ENCODE measurements at places on chromosomes 2 and 18.

DNA sequence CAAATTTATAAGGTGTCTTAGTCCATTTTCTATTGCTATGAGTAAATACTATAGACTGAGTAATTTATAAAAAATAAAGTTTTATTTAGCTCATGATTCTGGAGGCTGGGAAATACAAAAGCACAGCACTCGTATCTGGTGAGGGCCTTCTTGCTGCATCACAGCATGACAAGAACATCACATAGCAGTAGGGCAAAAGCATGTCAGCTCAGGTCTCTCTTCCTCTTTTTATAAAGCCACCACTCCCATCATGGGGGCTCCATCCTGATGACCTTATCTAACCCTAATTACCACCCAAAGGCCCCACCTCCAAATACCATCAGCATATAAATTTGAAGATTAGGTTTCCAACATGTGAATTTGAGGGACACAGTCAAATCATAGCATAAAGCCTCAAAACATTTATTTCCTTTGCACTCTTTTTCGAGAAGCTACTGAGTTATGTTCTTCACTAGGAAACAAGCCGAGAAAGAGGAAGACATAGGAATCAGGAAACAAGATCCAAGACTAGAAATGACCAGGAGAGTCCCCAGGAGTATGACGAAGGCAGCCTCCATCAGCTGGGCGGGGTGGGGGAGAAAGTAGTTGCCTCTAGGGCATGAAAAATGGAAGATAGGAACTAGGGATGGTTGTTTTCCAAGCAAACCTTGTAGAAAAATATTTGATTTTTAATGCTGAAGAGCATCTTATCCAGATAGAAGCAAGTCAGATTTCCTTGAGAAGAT is 24.1 kb upstream of the NABP1 start:
- no peak for DNase-seq

- no peak for DNase-seq
Observed at GRCh38 chr2:53629001-53629400, 138.6 kb upstream of the CHAC2 start.

DNA sequence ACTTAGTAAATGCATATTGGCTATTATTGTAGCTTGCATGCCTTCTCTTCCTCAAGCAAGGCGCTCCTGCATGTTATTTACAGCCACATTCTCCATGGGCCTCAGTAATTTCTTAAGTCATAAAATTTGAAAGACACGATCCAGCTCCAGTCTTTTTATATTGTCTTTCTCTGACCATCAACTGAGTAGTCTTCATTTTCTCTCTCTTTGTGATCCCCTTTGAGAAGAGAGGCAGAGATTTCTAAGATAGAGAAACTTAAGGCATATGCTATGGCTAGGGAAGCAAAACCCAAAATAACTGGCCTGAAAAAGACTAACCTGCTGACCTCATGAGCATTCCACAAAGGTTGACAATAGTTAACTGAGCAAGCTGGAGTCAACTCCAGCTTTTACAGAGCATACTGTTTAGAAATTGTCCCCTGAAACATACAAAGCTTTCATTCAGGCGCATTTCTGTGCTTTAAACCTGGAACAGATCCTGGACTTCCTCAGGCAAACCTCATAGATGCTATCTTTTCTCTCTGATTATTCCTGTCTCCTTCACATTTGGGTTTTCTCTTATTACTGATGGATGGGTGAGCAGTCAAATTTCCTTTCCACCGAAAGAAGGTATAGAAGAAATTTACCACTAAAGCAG is 4.6 kb downstream of the DPP4 start:
- no peak for DNase-seq

GRCh38 chr18:35458271-35458670 is 39.5 kb downstream of the INO80C start:
- no peak for DNase-seq

DNA sequence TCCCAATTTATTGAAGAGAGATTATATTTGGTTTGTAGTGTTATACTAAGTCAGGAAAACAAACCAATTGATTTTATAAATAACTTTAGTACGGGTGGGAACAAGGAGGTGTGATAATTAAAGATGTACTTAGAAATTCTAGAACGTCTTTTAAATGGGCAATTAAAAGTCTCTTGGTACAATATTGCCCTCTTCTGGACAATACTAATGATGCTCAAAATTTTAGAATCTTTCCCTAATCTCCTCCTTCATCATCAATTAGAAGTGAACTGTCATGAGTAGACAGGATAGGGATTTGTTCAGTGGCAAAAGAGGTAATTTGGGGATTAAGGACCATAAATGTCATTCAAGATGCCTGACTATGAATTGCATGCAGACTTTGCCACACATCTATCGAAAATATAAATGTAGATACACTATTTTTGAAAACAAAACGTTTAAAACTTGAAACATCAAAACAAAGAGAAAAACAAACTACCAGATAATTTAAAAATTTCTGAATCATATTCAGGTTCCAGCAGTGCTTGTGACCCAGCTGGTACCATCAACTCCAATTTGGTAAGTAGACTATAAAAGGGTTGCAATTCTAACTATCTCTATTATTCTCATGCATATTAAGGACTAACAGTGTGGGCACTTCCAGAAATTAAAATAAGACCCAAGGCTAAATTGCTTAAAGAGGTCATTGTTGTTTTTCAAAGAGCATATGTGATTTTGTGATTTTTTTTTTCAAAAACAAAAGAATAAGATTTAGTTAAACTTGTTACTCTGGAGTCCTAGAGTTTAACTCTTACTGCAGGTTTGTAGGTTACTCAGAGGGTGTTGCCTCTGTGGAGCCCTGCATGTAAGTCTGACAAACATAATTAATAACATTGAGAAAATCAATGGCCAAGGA is 123.5 kb downstream of the LAMA3 start:
- DNase-seq, result no peak

GRCh38 chr18:57660961-57661360 is 39.3 kb upstream of the NARS1 start:
- DNase-seq, result no peak

DNA sequence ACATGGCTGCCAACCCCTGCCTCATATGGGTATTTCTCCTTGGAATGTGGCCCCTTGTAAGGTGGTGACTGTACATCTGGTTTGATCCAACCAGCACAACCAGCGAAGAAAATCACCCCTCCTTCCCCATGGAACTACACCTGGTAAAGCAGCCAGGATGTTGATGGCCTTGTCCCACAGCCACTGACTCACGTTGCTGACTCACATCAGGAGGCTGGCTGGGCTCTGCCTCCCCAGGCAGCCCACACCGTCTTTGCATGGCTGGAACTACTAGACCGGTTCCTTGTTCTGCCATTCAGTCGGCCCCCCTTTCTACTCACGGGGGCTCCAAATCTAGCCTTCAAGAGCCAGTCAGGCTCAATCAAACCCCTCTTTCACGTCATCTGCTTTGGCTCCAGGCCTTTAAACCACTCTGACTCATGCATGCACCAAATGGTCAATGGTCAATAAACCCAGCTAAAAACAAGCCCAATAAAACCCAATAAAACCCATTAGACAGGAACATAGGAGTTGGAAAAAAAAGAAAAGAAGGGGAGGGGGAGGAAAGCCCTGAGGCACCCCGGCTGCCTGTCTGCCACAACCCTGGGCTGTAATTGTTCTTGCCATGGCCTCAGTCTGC is 114.8 kb downstream of the PLB1 start:
- DNase-seq, result no peak

- DNase-seq, result no peak
Observed at GRCh38 chr18:9437021-9437437, 38.3 kb upstream of the RALBP1 start.

DNA sequence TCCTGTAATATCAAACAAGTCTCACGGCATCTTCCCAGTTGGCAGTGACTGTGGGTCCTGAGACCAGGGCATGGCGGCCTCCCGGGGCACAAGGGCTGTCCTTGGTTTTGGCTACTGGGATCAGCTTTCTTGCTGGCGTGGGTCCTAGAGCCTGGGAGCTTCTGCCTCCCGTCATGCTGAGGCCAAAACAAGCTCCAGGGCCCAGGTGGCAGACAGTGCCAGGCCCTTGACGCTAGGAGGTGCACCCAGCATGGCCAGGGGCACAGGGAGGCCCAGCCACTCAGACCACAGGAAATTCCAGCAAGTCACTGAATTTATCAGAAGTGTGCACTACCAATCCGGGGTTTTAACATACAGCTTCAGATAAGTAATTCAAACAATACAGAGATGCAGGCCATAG is 184.7 kb downstream of the EIPR1 start:
- DNase-seq, result no peak

- no peak for DNase-seq
Observed at GRCh38 chr18:3706279-3707097, 256.5 kb downstream of the TGIF1 start.

GRCh38 chr2:2320486-2321199 is 10.4 kb downstream of the MYT1L start:
- DNase-seq, result no peak

GRCh38 chr18:74310411-74310810 is 5.2 kb upstream of the C18orf63 start:
- DNase-seq, result no peak
